Mesenchymal stem cell (in vitro differentiated cells and primary cell): ENCODE measurements at places on chromosomes 6 and 20.
A peak's percentile ranks its signal among the peaks of the same experiment; 100 is the strongest.

- DNase-seq, result no peak
Observed at GRCh38 chr20:14113416-14113815, 118.1 kb downstream of the MACROD2 start.

DNA sequence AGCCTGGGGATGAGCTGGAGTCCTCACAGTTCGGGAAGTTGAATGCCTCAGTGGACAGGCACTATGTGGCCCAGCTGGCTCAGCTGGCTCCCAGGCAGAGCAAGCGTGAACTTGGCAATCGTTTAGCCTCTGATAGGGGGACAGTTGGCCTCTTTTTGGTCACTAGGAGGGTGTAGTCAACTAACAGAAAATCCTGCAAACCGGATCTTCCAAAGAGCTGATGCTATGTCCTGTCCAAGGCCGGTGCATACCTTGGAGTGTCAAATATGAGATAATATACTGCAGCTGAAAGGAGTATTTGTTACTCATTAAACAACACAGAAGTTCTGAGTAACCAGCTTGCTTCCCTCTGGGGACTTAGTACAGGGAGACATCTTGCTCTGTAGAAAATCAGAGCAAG is 126.2 kb upstream of the EXOC2 start:
- DNase-seq, result no peak

DNA sequence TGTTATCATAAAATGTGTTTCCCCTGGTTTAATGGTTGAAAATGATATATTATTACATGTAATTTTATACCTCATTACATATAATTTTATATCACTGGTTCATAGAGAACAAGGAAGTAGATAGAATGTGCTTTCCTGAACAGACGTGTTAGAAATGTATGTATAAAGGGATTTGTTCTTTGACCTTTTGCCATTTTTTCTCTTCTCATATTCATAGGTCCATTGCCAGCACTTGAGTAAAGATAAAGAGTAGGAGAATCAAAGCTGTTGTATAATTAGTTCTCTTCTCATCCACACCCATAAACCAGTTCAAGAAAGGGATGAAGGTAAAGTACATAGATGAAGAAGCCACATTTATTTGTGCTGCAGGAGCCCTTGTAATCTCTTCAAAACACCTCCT is 46.7 kb downstream of the RNF217 start:
- no peak for DNase-seq

DNA sequence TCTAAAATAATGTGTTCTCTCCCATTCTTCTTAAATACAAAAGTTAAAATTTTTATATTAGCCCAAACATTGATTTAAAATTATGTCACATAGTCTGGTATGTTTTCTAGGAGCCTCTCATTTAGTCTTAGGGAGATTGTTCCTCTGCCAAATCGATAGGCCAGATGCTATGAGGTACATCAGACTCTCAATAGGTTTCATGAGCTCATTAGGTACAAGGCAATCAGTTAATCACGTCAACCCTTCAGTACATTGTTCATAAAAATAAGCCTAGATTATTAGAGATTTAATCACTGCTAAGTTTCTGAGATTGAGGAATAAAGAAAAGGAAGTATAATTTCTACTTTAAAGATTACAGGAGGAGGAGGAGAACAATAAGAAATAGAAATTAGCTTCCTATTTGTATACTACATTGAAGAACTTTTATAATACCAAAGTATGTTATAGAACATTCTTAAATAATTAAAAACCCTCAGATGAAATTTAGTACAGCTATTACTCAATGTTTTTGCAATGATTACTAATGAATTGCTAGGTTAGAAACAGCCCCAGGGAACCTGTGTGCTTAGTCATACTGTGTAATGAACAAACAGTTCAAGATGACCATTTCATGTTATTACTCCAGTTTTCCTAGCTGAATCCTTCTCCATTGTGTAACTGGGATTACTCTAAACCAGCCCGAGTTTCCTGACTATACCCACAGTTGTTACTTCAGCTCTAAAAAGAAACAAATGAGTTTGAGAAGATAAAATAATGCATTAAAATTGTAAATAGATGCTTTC is 117.0 kb downstream of the BMP5 start:
- DNase-seq, result peak; percentile 91

- DNase-seq, result peak; percentile 87
Observed at GRCh38 chr6:15365273-15365687, 119.4 kb downstream of the JARID2 start.

GRCh38 chr20:52204136-52204535 is 12.6 kb upstream of the ZFP64 start:
- DNase-seq, result no peak

GRCh38 chr6:137119196-137120104 is 54.0 kb downstream of the IL22RA2 start:
- DNase-seq, result no peak

- no peak for DNase-seq
Observed at GRCh38 chr6:170286246-170286933, 4.5 kb downstream of the DLL1 start.

DNA sequence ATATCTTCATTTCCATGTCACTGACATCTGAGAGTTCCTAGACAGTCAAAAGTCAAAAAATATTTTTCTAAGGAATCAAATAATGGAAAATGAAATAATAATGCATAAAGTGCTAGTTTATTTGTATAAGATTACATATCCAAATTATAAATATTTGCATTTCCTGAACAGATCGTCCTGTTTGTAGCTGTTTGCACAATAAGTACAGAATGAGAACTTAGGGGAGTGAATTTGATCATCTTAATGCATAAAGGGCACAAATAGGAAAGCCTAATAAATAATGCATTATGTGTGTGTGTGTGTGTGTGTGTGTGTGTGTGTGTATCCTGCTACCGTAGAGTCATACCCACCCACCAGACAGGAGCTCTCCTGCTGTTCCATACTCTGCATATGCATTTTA is 521.0 kb upstream of the EPHA7 start:
- no peak for DNase-seq

DNA sequence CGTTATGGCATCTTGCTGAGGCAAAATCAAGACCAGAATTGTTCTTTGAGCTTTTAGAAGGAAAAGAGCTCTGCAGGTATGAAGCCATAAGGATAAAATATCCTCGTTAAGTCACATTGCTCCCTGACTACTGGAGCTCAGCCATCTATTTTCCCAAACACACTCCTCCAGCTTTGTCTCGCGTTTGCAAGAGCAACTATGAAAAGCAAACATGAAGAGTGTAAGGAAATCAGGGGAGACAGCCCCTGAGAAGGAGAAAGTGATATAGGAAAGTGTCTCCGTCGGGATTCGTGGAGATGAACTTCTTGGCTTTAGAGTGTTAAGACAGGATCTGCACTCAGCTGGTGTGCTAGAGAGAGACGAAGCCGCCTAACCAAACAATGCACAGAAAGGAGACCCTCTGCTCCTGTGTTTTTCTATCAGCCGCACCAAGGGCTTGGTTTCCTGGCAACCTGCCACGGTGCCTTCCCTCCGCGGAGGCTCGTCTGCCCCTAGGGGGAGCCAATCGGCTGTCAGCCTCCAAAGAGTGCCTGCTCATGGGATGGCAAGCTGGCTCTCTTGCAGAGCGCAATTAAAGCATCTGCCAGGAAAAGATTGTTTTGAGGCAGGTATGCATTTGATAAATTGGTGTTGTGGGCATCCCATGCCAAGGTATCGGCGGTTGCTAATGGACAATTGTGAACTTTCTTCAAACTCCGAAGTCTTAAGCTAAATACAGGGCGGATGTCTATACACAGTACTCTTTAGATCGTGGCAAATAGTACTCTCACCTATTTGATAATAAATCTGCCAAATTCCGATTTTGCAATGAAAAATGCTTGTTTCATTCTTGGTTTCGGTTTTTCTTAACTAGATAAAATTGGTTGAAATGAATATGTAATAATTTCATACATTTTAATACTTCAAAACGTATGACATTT is 603.2 kb downstream of the RNF144B start:
- DNase-seq, result peak; percentile 16

GRCh38 chr6:7777074-7777473 is 51.2 kb downstream of the BMP6 start:
- DNase-seq, result no peak

GRCh38 chr20:58133020-58133808 is 95.2 kb downstream of the ANKRD60 start:
- no peak for DNase-seq

DNA sequence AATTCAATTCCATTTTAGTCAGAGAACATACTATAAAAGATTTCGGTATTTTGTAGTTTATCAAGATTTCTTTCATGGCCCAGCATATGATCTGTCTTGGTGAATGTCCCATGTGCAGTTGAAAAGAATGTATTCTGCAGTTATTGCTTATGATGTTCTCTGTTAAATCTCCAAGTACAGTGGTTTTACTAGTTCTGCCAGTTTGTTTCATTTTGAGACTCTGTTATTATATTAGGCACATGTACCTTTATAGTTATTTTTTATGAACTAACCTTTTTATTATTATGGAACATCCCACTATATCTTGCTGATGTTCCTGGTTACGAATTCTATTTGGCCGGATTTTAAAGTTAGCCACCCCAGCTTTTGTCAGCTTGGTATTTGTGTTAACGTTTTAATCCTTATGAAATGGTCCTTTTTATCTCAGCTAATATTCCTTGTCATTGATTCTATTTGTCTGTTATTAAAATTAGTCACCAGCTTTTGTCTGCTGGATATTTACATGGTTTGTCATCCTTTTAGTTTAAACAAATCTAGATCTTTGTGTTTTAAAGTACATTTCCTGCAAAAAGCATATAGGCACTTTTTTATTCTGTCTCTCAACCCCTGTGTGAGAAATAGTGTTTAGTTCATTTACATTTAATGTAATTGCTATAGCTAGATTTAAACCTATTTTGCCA is 48.9 kb downstream of the VTA1 start:
- DNase-seq, result peak; percentile 13

GRCh38 chr20:54205450-54205849 is 2.4 kb upstream of the PFDN4 start:
- DNase-seq, result no peak

GRCh38 chr6:119184008-119184648 is 105.7 kb upstream of the FAM184A start:
- DNase-seq, result peak; percentile 40

- DNase-seq, result no peak
Observed at GRCh38 chr6:35038076-35038475, 103.1 kb downstream of the TCP11 start.

GRCh38 chr6:110625883-110626282 is 149.5 kb upstream of the SLC22A16 start:
- DNase-seq, result peak; percentile 6

GRCh38 chr6:3940703-3941102 is 91.5 kb downstream of the FAM50B start:
- DNase-seq, result no peak

GRCh38 chr6:31058128-31058894 is 48.0 kb downstream of the MUC22 start:
- peak; percentile 92 for DNase-seq

GRCh38 chr20:5488823-5489222 is 172.1 kb upstream of the PROKR2 start:
- no peak for DNase-seq

- DNase-seq, result no peak
Observed at GRCh38 chr20:37295595-37295994, 6.1 kb downstream of the MANBAL start.

GRCh38 chr6:56766806-56767178 is 124.1 kb upstream of the DST start:
- peak; percentile 74 for DNase-seq

DNA sequence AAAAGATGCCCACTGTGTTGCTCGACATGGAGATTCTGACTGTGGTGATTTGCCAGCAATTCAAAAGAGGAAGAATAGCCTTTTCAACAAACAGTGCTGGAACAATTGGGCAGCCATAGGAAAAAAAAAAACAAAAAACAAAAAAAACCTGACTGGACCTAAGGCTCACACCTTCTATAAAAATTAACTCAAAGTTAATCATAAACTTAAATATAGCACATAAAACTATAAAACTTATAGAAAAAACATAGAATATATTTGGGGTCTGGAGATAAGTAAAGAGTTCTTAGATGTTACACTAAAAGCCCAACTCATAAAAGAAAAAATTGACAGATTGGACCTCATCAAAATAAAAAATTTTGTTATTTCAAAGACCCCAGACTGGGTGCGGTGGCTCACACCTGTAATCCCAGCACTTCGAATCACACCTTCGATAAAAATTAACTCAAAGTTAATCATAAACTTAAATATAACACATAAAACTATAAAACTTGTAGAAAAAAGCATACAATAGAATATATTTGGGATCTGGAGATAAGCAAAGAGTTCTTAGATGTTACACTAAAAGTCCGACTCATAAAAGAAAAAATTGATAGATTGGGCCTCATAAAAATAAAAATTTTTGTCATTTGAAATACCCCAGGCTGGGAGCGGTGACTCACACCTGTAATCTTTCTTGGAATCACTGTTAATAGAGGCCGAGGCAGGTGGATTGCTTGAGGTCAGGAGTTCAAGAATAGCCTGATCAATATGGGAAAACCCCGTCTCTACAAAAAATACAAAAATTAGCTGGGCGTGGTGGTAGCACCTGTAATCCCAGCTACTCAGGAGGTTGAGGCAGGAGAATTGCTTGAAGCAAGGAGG is 115.6 kb upstream of the FAM83B start:
- DNase-seq, result no peak

- no peak for DNase-seq
Observed at GRCh38 chr20:3121955-3122610, 37.6 kb upstream of the AVP start.

DNA sequence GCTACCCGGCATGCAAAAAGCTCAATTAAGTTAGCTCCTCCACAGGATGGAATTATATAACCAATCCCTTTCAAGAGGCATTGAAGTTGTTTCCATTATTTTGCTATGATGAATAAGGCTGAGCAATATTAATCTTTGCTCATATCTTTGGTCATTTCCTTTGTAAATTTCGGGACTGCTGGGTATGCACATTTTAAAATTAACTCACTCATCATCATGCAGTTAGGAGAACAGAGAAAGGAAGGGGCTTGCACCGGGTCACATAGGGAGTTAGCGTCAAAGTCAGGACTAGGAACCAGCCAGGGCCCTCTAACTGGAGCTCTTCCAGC is 430 bp upstream of the FAM110A start:
- no peak for DNase-seq

DNA sequence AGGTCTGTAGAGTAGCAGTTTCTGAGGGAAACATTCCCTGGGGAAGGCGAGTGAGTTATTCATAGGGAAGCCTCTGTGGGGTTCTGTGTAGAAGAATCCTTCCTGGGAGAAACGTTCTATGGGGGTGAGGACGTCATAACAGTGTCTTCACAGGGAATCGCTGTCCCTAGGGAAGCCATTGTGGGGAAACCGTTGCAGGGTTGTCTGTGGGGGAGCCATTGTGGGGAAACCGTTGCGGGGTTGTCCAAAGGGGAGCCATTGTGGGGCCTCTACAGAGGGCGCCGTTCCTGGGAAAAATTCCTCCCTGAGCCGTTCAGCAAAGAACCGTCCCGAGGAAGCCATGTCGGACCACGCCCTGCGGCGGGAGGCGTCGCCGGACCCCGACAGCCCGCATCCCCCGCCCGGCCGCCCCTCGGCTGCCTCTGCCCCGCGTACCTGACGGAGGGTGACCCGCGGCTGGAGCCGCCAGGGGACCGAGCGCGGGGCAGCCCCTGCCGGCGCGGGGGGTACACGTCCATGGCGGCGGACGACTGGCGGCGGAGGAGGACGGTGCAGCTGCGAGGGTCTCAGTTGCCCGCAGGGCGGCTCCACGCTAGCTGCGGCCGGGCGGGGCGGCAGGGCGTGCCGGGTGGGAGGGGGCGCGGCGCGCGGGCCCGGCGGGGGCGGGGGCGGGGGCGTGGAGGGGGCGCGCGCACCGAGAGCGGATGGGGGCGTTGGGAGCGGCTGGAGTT is at the start of gene DNAAF9:
Gene DNAAF9 (minus strand): TSS at position 630 of the 731 bp plus-strand sequence. CDS start 112 bp downstream, at position 518.
- DNase-seq, result peak; percentile 73
